Left lobe of liver (tissue), 2 donors: ENCODE measurements at places on chromosomes 5 and 9. TPM values are rescaled to one million over a fixed set of nuclear protein-coding genes. Genes with fewer than 3 reads are reported as not detected.
A peak's percentile ranks its signal among the peaks of the same experiment; 100 is the strongest.

DNA sequence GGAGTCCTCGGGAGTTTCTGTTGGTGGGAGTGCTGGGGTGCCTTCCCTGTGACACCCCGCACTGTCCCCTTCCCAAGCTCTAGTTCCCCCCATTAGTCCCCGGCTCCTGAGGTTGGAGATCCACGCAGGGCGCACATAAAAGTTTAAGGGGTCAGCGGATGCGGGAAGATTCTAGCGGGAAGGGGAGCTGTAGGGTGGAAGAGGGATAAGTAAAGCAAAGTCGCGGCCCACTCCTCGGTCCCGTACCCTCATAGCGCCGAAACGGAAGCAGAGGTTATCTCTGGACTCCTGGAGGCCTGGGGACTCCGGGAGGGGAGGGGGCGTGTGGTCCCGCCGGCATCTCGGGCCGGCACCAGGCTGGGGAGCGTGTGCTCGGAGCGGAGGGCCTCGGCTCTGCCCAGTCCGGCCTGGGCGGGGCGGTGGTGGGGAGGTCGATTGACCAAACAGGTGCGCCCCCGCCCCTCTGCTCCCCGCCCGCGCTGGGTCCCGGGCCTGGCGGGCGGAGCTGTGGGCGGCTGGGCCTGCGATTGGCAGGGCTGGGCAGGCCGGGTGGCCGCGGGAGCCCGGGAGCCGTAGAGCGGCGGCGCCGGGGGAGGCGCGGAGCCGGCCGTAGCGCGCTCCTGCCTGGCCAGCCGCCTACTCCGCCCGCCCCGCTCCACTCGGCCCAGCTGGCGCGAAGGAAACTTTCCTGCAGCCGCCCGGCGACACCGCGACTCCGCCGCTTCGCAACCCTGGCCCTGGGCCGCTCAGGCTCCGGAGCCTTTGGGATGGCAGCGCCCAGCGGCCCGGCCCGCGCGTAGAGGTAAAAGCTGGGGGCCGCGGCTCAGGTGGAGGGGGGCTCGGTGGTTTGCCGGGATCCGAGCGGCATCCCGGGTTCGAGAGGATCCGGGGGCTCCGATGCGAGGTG is 52.2 kb upstream of the DAB2IP start:
- peak; percentile 92 for DNase-seq

- no peak for DNase-seq
Measured at GRCh38 chr9:71179183-71179582, 57.8 kb upstream of the TRPM3 start.

- no peak for DNase-seq
Measured at GRCh38 chr9:104958751-104959150, 30.8 kb upstream of the ABCA1 start.

DNA sequence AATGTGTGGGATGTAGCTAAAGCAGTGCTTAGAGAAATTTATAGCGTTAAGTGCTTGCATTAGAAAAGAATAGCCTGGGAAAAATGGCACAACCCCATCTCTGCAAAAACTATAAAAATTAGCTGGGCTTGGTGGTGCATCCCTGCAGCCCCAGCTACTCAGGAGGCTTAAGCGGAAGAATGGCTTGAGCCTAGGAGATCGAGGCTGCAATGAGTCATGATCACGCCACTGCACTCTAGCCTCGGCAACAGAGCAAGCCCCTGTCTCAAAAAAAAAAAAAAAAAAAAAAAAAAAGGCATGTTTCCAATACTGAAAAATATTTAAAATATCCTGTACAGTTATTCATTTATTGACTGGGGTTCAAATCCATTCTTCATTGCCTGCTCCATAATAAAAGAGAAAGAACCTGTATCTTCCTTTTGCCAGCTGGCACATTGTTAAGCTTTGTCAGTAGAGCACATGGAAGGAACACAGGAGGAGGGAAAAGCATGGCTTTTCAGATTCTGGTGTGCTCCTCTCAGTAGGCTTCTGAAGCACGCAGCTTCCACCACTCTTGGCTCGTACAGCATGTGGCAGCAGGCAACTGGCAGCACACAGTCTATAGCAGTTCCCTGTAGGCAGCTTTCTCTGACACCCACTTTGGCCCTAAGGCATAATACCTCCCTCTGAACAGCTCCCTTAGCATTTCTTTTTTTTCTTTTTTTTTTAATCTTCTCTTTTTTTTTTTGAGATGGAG is 73.5 kb downstream of the TRIM36 start:
- no peak for DNase-seq

- no peak for DNase-seq
Measured at GRCh38 chr5:176927562-176927961, 28.4 kb upstream of the HK3 start.

DNA sequence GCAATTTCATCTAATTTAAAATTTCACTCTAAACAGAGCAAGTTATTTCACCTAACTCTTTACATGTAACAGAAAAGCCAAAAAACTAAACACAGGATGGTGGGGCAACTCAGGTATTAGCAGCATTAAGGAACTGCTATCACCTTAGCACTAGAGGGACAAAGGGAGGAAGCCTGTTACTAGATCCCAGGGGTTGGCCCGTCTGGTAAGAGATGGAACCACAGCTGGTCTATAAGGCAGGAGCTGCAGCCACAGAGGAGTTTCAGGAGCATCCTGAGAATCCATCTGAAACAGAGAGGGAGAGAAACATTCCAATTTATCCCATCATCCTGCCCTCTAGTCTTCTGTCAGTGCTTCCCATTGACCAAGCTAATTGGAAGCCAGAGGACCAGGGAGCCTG is 300.3 kb downstream of the MRPS30 start:
- DNase-seq: no peak

GRCh38 chr9:114307899-114308267 is 15.0 kb upstream of the ORM1 start:
- DNase-seq: no peak

DNA sequence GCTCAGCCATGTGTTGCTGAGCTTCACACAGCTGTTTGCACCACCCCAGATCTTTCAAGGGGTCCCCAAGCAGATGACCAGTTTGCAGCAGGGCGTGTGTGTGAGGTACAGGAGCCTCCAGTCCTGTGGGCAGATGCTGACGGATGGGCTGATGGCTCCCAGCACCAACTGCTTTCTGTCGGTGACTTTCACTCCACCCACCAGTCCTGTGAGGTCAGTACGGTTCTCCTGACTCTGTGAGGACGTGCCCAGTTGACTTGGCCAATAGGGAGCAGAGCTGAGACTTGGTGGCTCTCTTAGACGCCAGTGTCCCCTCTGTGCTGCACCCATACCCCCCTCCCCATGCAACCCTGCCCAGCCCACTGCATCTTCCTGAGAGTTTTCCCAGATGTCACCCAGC is 19.7 kb downstream of the COL5A1 start:
- no peak for DNase-seq

DNA sequence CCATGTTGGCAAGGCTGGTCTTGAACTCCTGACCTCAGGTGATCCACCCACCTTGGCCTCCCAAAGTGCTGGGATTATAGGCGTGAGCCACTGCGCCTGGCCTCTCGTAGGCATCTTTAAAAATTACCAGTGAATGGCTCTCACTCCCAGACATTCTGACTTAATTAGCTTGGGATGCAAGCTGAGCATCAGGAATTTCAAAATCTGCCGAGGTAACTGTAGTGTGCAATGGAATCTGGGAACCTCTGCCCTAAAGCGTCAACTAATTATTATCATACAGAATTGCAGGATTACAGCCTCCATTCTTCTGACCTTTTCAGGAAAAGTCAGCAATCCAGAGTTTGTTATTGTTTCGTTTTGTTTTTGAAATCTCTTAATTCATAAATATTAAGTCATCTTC is 213.4 kb upstream of the DMAC1 start:
- DNase-seq: no peak

DNA sequence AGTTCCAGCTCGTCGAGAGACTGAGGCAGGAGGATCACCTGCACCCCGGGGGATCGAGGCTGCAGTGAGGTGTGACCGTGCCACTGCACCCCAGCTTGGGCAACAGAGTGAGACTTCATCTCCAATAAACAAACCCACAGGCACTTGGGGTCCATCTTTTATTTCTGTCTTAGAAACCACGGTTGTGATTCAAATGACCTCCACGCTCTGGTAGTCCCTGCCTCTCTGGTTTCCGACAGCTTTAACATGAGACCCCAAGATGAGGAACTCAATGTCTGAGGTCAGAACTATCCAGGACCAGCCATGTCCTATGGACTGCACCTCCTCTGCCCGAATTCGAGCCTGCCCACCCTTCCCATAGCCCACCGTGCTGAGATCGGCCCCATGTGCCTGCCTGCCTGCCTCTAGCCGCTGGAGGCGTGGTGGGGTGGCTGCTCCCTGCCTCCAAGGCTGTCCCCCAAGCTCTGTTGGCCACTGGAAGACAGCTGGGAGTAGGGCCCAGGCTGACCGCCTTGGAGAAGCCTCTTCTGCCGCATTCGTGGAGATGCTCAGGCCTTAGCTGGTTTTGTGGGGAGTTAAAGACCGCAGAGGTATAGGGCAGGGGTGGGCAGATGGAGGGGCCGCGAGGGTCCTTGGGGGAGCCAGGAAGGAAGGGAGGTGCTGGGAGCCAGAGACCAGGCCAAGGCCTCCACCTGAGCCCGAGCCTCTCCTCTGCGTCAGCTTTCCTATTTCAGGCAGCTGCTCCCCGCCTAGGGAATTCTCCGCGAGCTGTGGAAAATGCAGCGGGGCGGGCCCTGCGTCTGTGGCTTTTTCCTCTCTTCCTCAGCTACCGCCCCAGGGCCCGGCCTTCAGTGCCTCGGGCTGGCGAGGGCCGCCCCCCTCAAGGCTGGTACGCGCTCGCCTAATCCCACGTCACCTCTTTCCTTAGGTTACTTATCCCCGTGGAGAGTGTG is 6.9 kb upstream of the WDR5 start:
- DNase-seq: no peak

DNA sequence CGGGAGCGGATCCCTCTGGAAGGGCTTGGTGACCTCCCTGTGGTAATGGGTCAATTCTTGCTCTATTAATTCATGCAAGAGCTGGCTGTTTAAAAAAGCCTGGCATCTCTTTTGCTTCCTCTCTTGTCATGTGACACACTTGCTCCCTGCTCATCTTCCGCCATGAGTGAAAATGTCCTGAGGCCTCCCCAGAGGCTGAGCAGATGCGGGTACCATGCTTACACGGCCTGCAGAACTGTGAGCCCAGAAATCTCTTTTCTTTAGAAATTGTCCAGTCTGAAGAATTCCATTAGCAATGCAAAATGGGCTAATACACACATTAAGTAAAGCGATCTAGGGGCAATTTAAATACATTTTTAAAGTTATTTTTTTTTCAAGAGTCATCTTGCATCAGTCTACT is 48.7 kb upstream of the CDK20 start:
- DNase-seq: no peak

DNA sequence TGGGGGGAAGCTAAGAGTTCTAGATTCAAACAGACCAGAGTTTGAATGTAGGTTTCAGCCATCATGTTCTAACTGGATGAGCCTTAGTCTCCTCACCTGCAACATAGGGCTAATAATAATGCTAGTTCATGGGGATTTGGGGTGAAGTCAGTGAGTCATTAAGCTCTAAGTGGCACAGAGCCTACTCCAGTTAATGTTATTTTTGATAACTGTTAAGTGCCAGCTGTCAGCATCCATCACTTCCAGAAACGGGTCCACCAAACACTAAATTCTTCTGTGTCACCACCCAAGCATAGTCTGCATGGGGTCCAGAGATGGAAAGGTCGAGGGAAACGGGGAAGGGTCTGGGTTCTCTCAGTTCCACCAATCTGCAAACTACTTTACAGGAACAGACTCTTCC is 1.8 kb upstream of the TSC1 start:
- DNase-seq: no peak

DNA sequence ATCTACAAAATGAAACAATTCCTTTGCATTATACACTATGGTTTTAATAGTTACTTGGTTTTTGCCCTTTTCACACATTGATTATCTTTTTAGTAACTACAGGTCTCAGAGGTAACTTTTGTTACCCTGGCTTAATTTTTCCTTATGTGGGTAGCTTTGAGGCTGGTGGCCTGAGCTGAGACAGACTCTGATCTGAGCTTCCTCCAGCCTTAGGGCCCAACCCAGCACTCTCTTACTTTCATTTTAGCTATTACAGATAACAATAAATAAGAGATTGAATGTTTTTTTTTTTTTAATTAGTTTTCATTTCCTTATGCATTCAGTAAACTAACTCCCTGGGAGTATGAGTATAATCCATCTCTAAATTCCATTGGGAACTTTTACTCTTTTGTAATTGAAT is 15.1 kb upstream of the OXCT1 start:
- DNase-seq: no peak

DNA sequence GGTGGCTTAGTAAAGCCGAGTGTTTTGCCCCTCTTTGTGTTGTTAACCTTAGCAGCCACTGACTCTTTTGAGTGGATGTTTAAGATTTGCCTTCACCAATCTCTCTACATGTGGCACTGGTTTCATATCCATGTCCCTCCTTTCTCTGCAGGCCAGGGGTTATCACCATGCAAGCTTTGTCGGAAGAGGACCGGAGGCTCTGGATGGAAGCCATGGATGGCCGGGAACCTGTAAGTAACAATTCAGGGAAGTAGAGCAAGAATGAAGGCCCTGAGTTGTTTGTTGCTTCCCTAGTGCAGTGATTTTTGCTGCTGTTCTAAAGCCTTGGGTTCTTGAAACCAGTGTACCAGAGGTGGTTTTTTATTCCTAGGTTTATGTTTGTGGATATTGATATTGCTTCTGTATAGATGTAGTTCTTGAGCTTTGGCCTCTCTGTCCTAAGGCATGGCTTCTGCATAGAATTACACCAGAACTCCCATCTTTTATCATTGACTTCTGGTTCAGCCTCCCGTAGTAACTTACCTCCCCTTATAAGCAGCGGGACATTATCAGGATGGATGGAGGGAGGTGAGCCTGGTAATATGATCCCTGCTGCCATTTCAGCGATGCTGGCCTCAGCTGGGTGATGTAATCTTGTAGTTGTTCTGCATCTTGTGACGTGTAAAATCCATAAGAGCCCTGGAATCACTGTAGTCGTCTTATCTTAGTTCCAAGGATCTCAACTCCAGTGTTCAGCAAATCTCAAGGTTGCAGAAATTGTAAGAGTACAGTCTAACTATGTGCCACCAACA is 161.9 kb downstream of the ARHGAP26 start:
- no peak for DNase-seq

DNA sequence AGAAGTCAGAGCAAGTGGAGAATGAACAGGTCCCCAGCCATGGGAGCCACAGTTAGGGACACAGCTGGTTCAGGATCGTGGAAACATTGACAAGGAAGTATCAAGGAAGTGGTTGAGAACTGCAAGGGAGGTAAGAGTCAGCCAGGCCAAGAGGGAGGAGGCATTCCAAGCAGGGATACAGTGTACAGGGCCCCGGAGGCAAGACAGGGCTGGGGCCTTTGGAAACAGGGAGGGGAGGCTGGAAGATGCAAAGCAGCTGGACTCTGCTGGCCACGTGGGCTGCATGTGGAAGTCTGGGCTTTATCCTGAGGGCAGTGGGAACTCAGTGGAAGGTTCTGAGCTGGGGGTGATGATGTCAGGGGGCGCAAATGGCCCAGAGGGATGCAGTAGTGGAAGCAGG is 14.2 kb downstream of the CCDC180 start:
- no peak for DNase-seq

Gene LOX
- total RNA-seq: 2.1 TPM

Gene NELFB
- 22.2 TPM for total RNA-seq

Gene NKD2
- 1.6 TPM for total RNA-seq

Gene PTGS1
- 2.0 TPM for total RNA-seq

Gene CAVIN4
- 0.13 TPM for total RNA-seq

Gene MELK
- total RNA-seq: 0.23 TPM

Gene CEP78
- 10.8 TPM for total RNA-seq

Gene SLC34A3
- total RNA-seq: not detected
